ENCODE measurements at places on chromosomes 16 and 17.

- DNase-seq: no peak
Measured at GRCh38 chr17:34665819-34666763, 86.7 kb downstream of the TMEM132E start.

GRCh38 chr17:72687886-72688285, 404.6 kb downstream of the SLC39A11 start:
- DNase-seq: no peak

- no peak for DNase-seq
Measured at GRCh38 chr17:82665891-82666290, 17.6 kb upstream of the WDR45B start.

DNA sequence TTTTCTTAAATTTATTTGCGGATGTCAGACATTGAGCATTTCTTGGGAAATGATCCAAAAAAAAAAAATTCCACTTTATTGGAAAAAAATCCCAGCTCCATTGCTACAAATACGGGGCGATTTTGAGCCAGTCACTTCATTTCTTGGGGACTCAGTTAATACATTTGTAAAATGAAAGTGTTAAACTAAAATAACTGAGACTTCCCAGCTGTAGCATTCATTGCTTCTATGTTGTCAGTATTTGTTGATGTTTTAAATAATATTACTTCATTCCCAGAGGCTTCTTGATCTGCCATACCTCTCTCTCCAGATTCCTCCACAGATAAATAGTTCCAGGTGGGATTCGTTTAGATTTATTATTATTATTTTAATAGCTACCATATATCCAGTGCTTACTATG, 77.1 kb upstream of the HS3ST3A1 start:
- DNase-seq: no peak

- DNase-seq: no peak
Measured at GRCh38 chr17:5933430-5933829, 136.7 kb upstream of the WSCD1 start.

DNA sequence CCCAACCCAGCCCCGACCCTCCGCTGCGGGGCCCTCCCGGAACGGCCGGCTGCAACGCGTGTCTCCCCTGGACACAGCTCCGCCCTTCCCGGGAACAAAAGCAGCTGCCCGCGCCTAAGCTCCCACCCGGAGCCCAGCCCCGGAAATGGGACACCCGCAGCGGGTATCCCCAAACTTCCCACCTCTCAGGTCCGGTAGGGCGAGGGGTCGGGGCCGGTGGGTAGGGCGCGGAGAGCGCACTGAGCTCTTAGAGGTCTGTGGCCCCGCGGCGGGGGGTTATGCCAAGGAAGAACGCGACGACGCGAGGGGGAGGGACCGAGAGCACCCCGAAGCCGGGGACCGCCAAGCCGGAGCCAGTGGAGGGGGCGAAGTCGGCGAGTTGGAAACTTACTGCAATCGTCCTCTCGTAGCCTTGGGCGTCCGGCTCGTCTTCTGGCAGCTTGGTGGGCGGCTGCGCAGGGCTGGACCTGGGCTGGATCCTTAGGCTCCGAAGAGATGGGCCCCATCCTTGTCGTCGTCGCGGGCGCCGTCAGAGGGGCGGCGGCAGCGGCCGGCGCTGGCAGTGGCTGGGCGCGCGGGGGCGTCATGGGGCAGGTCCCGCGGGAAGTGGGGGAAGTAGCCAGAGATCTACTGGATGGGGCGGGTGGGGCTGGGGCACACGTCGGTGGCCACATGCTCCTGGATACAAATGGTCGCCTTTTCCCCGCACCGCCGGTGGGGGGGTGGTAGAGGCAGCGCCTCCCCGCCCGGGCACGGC, 6.9 kb downstream of the USP6 start:
- DNase-seq: no peak

- no peak for DNase-seq
Measured at GRCh38 chr17:2959371-2960130, 103.9 kb downstream of the OR1D5 start.

DNA sequence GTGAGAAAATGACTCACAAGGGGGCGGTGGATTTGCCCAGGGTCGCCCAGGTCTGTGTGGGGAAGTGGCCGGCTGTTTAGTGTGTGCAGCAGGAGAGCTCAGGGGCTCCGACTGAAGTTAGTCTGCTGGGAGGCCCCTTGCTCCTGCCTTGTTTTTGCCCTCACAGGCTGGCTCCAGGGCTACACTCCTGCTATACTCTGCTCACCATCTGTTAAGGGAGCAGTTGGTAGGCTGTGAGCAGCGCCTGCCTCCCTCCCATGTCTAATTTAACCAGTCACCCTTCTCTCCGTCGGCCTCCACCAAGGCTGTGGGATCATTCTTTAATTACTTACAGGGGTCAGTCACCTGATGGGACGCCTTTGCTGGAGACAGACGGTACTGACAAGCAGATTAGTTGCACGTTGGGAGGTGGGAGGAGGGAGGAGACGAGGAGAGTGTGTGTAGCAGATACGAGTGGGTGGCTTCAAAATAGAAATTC, 35.5 kb downstream of the KSR1 start:
- no peak for DNase-seq

GRCh38 chr16:28212532-28212873, 738 bp upstream of the XPO6 start:
- DNase-seq: no peak

DNA sequence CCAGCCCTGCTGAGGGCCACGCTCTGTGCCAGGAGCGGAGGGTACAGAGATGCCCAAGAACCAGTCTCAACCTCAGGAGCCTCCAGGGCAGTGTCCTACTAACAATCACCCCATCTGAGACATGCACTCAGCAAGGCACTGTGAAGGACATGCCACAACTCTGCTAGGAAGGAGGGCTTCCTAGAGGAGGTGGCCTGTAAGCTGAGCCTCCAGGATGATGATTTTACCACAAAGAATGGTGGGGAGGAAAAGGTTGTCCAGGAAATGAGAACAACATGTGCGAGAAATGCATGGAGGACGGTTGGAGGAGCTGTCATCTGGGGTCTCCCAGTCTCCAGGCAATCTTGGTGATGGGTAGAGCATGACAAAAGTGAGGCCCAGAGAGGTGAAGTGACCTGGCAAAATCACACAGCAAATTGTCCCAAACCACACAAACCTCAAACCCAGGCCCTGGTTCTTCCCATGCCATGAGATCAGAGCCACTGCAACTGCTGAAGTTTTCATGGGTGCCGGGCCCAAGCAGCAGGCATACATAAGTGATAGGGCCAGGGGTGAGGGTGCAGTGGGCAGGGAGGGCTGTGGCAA, 30.5 kb downstream of the CNGB1 start:
- no peak for DNase-seq

DNA sequence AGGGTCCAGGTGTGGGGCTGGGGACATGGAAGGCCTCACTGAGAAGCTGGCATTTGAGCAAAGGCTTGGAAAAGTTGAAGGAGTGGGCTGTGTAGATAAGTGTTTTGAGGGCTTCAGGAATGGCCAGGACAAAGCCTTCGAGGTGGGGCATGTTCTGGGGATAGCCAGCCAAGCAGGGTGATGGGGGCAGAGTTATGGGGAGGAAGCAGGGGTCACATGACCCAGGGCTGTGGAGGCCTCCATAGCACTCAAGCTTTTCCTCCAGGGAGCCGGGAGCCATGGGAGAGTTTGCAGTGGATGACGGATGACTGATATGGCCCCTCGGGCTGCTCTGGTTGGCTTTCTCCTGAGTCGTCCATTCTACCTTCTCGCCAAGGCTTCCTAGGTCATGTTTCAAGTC, 27.6 kb downstream of the PLCG2 start:
- DNase-seq: no peak

GRCh38 chr17:32783602-32784001, 93.3 kb downstream of the MYO1D start:
- no peak for DNase-seq
